ENCODE measurements at places on chromosomes 12 and 14. TPM values are rescaled to one million over a fixed set of nuclear protein-coding genes. Genes with fewer than 3 reads are reported as not detected.

The EDDM3A gene
- not detected for total RNA-seq

The RPGRIP1 gene
- total RNA-seq = not detected

The ASPG gene
- 4.4 TPM for total RNA-seq

The DIO3 gene
- not detected for total RNA-seq

The CCDC38 gene
- not detected for total RNA-seq

The C12orf54 gene
- total RNA-seq = not detected

The KRT75 gene
- not detected for total RNA-seq

The OTX2 gene
- not detected for total RNA-seq

The TMEM132D gene
- total RNA-seq = not detected

The REC8 gene
- total RNA-seq = 5.7 TPM

The LRP1 gene
- 103 TPM for total RNA-seq

The PTPRB gene
- total RNA-seq = 28.9 TPM

The KRT83 gene
- total RNA-seq = not detected

The CCDC184 gene
- total RNA-seq = 0.67 TPM

All from cardiac septum (tissue), 1 donor.